NCI-H1930 (cell line): ENCODE measurements at places on chromosomes 4 and X.

DNA sequence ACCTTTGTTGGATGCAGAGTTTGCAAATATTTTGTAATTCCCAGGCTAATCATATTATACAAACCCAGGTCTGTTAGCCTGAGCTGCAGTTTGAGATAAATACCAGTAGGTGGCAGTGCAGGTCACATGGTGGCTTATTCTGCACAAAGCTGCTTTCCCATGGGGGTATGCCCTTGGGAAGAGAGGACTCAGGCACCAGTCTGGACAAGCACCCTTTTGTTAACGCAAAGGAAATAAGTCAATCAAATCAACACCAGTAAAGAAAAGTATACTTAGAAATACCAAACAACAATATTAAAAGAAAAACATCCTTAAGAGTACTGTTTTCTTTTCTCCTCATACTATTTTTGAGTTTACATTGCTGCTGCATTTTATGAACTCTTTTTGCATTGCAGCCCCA lies 389.0 kb upstream of the ZFP42 start:
- no peak for DNase-seq

DNA sequence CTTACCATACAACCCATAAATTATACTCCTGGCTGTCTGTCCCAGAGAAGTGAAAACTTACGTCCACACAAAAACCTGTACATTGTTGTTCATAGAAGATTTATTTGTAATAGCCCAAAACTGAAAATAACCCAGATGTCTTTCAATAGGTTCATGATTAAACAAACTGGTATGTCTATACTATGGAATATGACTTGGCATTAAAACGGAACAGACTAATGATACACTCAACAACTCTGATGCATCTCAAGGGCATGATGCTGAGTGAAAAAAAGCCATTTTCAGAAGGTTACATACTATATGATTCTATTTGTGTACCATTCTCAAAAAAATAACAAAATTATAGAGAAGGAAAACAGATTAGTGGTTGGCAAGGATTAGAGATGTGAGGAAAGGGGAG lies 11.6 kb upstream of the MND1 start:
- DNase-seq, result no peak

- DNase-seq, result no peak
These were observed 102.9 kb upstream of the PAQR3 start for GRCh38 chr4:79042079-79042674.

DNA sequence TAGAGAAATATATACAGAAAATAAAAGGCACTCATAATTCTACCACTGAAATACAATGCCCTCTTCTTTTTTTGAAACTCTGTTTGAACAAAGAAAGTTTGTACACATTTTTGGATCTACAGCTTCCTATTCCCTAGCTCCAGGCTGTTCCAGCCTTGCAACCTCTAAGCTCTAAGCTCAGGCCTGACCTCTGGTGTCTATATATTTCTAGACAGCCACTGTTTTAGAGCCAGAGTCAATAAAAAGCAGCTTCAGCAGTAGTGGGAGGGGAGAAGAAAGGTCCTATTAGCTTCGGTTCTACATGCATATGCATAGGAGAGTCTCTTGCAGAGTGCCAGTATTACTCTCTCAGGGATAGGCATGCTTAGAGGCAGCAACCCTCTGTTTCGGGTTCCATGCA lies 39.7 kb downstream of the CLDN2 start:
- no peak for DNase-seq

GRCh38 chrX:130166503-130166777 lies 799 bp upstream of the AIFM1 start:
- no peak for DNase-seq

- no peak for DNase-seq
These were observed 25.1 kb upstream of the ANKRD50 start for GRCh38 chr4:124737619-124738018.

DNA sequence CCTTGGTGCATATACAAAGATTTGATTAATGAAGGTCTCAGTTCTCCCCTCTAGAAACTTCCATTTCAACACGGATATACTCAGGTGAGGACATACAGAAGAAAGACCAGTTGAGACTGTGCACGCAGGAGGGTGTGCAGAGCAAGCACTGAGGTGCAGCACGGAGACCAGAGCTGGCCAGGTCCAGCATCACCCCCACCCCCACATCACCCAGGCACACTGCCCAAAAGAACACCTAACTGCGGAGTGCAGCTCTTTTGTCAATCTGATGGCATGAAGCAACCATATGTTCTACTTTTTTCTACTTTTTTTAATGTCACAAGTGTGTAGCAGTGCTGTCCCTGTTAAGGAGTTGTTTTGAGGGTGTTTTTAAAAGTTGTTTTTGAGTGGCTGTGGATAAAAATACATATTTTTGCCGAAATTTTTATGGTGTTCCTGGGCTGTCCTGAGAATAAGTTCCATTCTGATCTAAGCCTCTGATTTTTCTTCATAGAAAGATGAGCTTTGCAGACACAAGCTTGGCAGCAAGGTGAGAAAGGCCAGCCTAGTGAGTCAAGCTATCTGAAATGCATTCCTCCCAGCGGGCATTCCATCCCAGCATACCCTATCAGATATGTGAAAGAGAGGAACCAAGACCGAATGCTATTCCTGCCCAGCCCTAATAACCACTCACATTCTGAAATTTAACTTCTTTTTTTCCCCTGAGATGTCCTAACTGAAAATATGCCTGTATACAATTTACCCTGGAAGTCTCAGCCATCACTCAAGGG lies 173.7 kb downstream of the PTTG2 start:
- DNase-seq, result no peak

- DNase-seq, result no peak
These were observed 1.4 kb upstream of the ATP2B3 start for GRCh38 chrX:153516073-153516472.
